ENCODE measurements at places on chromosomes 11 and 22. TPM values are rescaled to one million over a fixed set of nuclear protein-coding genes. Genes with fewer than 3 reads are reported as not detected.

DNA sequence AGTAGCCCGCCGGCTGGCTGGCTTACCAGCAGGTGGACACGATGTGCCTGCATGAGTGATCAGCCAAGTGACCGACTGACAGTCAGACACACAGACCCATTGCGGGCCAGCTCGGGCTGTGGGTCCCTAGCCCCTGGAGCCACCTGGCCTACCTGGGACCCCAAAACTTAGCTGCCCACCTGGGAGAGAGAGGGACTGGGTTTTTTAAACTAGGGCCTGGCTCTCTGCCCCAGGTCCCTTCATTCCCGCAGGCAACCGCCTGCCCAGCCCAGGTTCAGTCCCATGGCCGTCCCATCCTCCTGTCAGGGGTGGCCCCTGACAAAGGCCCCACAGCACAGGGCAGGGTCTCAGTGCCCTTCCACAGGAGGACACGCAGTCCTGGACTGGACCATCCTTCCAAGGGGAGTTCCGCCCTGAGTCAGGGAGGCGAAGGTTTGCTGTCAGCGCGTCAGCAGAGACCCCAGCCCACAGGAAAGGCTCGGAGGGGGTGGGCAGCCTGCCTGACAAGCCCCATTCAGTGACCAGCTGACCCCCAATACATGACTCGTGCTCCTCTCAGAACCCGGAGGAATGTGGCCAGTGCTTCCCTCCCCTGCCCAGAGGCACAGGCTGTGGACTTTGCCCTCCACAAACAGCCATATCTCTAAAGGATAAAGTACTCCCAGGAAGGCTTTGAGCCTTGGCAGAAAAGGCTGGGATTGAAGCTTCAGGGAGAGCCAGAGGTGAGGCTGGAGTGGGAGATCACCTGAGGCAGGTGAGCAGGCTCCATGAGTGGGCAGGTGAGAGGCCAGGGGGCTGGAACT, 8.4 kb downstream of the SLCO2B1 start:
- no peak overlapping the region for H3K4me3 ChIP-seq
- no peaks in the 10 kb centered on the region for H3K4me1 ChIP-seq
- no peaks in the 10 kb centered on the region for H3K36me3 ChIP-seq
- DNase-seq = no peak

- no peak overlapping the region for H3K4me3 ChIP-seq
- H3K27me3 ChIP-seq = no peaks in the 10 kb centered on the region
- H3K4me1 ChIP-seq = no peaks in the 10 kb centered on the region
Observed at GRCh38 chr11:132037956-132038355, 667.5 kb downstream of the NTM start.

DNA sequence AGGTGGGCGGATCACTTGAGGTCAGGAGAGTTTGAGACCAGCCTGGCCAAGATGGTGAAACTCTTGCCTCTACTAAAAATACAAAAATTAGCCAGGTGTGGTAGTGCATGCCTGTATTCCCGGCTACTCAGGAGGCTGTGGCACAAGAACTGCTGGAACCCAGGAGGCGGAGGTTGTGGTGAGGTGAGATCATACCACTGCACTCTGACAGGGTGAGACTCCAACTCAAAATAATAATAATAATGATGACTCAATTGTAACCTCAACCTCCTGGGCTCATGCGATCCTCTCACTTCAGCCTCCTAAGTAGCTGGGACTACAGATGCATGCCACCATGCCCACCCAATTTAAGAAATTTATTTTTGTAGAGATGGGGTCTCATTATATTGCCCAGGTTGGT, 15.6 kb upstream of the CHRNA10 start:
- peaks cover 69% of the 10 kb centered on the region for H3K36me3 ChIP-seq
- H3K4me1 ChIP-seq = no peaks in the 10 kb centered on the region
- no peak for DNase-seq

- peaks cover 6% of the 10 kb centered on the region for H3K4me1 ChIP-seq
- no peak for DNase-seq
- H3K27me3 ChIP-seq = no peaks in the 10 kb centered on the region
- H3K36me3 ChIP-seq = no peaks in the 10 kb centered on the region
- no peak overlapping the region for H3K27ac ChIP-seq
Observed at GRCh38 chr22:33438273-33438672, 380.1 kb upstream of the SYN3 start.

The TIGD3 gene
- total RNA-seq = not detected

The PGM2L1 gene
- total RNA-seq = 12.4 TPM

Data from thoracic aorta (tissue), 2 donors.